Upper lobe of right lung (tissue), 1 donor: ENCODE measurements at places on chromosomes 2 and 18. TPM values are rescaled to one million over a fixed set of nuclear protein-coding genes. Genes with fewer than 3 reads are reported as not detected.
A peak's percentile ranks its signal among the peaks of the same experiment; 100 is the strongest.

DNA sequence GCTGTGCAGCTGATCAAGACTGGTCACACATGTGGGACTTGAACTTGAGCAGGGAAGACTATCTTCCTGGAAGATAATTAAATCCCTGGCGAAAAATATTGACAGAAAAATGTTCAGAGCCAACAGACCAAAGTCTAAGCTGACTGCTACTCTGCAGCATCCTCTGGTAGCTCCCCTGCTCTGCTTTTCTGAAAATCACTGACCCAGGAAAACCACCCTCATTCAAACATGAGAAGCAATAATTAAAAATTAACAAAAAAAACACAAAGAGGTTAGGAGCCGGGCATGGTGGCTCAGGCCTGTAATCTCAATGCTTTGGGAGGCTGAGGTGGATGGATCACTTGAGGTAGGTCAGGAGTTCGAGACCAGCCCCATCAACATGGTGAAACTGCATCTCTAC lies 151.9 kb downstream of the SCG2 start:
- DNase-seq, result no peak

DNA sequence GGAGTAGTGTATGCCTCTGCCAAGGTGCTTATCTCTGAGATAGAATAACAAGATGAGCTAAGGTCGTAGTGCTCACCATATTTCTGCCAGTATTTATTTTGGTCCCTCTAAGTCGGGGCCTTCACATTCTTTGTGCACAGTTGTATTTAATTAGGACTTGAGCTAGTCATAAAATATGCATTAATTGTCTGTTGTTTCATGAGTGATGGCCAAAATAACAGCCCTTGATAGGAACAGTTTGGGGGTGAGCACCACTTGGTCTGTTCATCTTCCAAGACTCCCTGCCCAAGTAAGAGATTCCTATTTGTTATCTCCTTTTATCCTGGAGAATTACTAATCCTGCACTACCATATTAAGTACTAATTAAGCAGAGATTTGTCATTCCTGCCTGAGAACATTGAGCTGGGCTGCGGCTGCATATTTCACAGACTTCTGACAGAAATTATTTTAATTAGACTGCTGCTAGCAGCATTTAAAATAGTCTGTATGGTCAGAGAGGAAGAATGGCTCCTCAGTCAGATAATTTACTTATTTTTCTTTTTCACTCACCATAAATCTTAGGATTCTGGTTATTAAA lies 435.1 kb downstream of the MTX2 start:
- no peak for DNase-seq

- no peak for DNase-seq
These were observed 558.4 kb upstream of the ID2 start for GRCh38 chr2:8123464-8123863.

- DNase-seq, result peak; percentile 66
These were observed 133.5 kb downstream of the TANC1 start for GRCh38 chr2:159101755-159102489.

The COL3A1 gene
- total RNA-seq, result 188 TPM

GRCh38 chr2:191352536-191352935 lies 107.3 kb downstream of the MYO1B start:
- DNase-seq, result no peak

The ARHGAP15 gene
- total RNA-seq, result 19.2 TPM

GRCh38 chr18:8623549-8624106 lies 14.4 kb downstream of the RAB12 start:
- peak; percentile 76 for DNase-seq

The MOGAT1 gene
- total RNA-seq, result 2.2 TPM

GRCh38 chr2:227020416-227020815 lies 143.6 kb downstream of the COL4A4 start:
- DNase-seq, result no peak

The PDE11A gene
- total RNA-seq, result not detected

The TBR1 gene
- not detected for total RNA-seq

The SATB2 gene
- 3.9 TPM for total RNA-seq

The LIPT1 gene
- total RNA-seq, result 8.3 TPM

The LRRC30 gene
- total RNA-seq, result not detected

DNA sequence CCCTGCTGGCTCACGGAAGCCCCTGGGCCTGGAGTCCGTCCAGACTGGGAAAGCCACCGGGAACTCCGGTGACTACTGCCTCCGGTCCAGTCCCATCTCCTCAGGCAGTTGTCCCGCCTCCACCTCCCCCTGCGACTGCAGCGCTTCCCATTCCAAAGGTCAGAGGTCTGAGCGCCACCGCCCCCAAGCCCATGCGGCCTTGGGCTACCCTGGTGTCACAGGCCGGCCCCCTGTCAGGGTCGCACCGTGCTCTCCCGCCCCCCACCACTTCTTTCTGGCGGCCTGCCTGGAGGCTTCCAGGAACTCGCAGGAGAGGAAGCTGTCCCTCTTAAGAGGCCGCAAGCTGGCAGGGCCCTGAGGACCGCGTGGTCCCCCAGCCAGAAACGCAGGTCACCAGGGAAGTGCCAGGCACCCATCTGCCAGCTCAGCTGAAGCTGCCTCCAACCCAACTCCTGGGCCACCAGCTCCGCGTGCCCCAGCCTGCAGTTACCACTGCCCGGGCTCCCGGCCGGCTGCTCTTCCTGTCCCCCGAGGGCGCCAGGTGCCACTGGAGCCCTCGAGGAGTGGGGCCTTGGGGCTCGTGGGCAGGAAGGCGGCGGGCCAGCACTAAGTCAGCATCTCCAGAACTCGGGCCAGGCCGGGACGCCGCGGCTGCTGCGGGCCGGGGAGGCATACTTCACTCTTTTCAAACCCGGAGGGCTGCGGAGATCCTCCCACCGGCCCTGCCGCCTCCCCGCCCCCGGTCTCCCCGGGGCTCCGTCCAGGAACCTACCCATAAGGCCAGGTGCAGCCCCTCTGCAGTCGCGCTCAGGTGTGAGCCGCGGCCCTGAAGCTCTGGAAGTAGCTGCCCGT lies 83.3 kb upstream of the POMC start:
- DNase-seq, result peak; percentile 81

DNA sequence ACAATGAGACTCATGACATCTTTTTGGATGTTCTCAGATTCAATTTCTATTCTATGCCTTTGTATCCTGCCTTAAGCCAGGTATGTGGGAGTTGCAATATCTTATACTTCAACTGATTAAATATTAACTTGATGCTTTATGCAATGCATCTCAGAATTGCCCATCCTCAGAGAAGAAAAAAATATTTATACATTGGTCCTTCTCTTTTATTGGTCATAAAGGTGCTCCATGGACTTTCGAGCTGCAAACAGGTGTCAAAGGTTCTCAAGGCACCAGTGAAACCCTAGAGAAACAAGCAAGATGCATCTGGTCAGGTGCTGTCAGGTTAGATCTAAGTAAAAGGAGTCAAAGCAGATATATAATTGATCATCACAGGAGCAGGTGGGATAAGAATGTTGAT lies 690.5 kb downstream of the PLCL1 start:
- no peak for DNase-seq

DNA sequence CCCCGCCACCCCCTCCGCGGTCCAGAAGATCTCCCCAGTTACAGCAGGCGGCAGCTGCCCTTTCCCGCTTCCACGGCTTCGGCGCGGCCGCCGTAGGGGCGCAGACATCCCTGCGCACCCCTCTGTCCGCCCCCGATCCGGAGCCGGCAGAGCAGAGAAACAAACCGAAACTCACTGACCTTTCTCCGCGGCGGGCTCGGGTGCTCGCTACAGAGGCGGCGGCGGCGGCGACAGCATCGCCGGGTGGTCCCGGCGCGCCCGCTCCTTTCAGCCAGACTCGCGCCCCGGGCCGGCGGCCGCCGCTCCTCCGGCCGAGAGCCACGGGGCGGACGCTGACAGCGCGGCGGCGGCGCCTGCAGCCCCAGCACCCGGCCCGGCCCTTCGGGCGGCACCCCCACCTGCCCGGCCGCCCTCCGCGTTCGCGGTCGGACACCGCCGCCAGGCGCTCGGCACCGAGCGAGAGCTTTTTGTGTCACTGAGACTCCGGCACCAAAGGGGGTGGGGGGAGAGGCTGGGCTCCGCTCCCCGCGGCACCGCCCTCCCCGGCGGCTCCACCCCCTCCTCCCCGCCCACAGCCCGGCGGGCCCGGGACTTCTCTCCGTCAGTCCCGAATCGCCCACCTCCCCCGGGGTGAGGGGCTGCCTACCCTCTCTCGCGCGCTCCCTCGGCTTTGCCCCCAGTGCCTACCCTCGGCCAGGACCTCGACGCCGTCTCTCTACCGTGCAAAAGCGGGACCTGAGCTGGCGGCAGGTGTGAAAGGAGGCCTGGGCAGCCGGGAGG lies 1.4 kb upstream of the RNF152 start:
- DNase-seq, result peak; percentile 87
